ENCODE measurements at places on chromosomes 3 and 15. TPM values are rescaled to one million over a fixed set of nuclear protein-coding genes. Genes with fewer than 3 reads are reported as not detected.

Gene ALS2CL
- 1.4 TPM for total RNA-seq

DNA sequence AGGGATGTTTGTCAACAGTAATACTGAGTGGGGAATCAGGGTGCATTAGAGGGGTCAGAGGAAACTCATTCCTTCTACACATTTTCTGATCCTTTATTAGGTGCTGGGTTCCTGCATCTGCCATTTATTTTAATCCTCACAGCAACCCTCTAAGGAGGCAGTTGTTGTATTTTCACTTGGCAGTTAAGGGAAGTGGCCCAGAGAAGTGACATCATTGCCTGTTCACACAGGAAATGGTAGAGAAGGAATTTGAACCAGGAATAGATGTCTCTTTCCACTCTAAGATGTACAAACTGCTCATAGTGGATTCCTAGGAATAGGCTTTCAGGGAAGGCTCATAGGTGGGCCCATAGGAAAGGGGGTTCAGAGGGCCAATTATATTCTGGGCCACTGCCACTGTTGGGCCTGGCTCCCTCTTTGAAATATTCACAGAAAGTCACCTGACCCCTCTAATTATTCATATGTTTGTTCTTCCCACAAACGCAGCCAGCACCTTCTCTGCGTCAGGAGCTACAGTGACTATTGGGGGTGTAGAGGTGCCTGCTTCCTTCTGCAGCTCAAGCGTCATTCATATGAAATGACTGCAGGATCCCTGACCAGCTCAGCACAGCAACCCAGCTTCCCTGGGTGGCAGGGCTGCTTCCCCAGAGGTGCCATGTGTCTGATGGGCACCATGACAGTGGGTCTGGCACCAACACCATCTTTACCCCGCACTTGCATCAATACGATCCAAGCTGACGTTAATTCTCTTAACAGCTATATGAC, 163.9 kb upstream of the SMAD3 start:
- no peaks in the 10 kb centered on the region for H3K27me3 ChIP-seq
- H3K4me1 ChIP-seq = peaks cover 6% of the 10 kb centered on the region
- peak; percentile 68 for DNase-seq
- H3K4me3 ChIP-seq = no peak overlapping the region
- H3K36me3 ChIP-seq = no peaks in the 10 kb centered on the region

DNA sequence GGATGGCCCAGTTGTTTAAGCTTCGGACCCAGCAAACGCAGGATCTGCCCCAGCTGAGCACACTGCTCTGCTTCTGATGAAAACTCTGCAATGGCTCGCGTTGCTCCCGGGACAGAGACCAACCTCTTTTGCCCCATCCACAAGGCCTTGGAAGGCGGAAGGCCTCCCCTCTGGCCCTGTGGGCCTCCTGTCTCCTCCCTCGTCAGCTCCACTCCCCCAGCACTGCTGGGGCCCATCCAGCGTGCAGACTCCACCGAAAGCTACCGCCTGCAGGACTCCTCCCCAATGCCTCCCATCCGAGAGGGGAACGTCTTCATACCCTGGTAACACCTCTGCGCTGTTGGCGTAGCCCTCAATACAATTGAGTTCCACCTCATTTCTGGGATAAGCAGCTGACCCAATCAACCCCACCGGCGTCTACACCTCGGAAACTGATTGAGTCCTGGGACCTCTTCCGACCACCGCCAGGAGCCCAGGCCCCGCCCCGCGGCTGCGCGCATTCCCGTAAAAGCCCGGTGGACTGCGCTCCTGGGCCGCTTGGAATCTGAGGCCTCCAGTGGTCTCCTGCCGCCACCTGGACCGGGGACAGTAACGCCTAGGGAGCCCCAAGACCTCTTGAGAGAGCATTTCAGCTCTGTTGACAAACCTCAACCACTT, at the start of gene PRR23E:
Gene PRR23E, plus strand, starts transcription at position 556 of the 657 bp plus-strand sequence. CDS start 3,555 bp downstream, outside the sequence.
- H3K27me3 ChIP-seq = peaks cover 5% of the 10 kb centered on the region
- H3K4me3 ChIP-seq = no peak within 1 kb of the TSS
- no peaks in the 10 kb centered on the region for H3K36me3 ChIP-seq
- H3K27ac ChIP-seq = no peak within 1 kb of the TSS

Gene SCN10A
- total RNA-seq = not detected

DNA sequence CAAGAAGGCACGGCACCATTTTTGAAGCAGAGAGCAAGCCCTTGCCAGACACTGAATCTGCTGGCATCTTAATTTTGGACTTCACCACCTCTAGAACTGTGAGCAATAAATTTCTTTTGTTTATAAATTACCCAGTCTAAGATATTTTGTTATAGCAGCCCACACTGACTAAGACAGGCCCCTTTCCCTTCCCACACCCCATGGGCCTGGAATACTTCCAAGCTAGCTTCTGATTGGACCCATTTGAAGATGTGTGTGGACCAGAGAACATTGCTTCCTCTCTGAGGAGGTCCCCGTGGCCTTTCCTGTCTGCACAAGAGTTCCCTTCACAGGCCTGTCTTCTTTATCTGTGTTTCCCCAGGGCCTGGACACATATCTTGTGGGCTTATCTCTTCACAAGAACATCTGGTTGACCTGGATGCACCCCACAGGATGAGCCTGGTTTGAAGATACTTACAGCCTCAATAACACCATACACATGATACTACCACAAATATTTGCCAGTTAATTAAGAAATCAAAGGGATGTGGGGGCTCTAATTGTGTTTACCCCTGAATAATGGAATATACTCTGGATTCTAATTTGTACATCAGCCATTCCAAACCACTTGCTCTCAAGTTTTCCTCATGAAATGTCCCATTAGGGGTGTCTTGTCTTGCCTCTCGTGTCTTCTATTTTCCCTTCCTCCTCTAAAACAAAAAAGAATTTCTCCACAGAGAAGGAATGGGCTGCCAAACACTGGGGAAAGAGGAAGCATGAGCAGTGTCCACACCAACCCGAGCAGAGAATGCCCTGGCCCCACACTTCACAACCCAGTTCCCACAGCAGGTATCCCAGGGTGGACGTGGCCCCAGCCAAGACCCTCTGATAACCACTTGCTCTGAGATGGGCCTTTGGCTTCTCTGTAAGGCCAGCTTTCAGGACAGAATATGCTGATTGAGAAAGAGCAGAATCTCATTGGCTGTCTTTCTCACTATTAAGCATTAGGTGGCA, 42.5 kb downstream of the GLB1 start:
- no peak for DNase-seq
- peaks cover 38% of the 10 kb centered on the region for H3K36me3 ChIP-seq
- no peaks in the 10 kb centered on the region for H3K27me3 ChIP-seq

Gene ACKR4
- total RNA-seq = 0.18 TPM

DNA sequence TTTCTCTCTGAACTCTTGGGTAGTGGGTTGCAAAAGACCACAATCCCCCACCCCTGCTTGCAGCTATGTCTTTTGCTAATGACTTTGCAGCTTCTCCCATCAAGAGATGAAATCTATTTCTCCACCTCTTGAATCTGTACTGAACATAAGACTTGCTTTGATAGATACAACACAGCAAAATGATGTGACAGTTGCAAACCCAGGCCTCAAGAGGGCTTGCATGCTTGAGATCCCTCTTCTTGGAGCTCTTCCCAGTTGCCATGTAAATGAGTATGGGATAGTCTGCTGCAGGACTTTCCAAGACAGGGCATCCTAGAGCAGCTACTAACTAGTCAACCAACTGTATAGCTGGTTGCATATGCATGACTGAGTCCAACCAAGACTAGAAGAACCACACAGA, 783.6 kb downstream of the PDCD6IP start:
- H3K4me3 ChIP-seq = no peak overlapping the region
- no peaks in the 10 kb centered on the region for H3K36me3 ChIP-seq
- H3K27me3 ChIP-seq = no peaks in the 10 kb centered on the region
- no peak for DNase-seq

DNA sequence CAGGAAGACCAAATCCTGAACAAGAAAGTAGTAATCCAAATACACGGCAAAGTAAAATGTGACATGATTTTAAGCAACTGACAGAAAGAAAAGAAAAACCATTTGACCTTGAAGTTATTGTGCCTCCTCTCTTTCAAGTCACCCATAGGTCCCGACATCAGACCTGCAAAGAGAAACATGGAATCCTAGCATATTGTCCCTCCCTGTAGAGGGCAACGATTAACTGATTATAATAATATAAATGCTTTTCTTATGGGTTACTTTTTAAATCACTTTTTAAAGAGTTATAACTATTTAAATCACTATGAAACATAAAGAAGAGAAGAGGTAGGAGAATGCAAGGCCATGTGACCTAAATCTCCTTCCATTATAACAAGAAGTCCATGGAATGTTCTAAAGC, 143.2 kb upstream of the LIPC start:
- H3K36me3 ChIP-seq = no peaks in the 10 kb centered on the region
- H3K4me1 ChIP-seq = no peaks in the 10 kb centered on the region
- no peak overlapping the region for H3K4me3 ChIP-seq

DNA sequence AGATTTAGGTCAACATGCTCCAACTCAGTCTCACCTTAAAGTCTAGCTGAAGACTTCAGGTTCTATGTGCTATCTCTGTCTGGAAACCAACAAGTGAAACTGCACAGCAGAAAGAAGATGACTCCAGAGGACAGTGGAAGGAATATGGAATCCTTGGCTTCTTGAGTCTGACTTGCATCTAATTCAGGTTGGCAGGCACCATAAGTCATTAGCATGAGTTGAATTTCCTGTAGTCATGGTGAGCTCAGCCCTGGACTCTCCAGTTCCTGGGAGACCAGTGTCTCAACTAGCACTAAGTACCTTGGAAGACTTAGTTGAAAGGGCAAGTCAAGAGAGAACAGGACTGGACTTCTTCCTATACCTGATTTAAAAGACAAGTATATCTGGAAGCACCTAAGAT, 129.7 kb downstream of the DTWD1 start:
- H3K4me1 ChIP-seq = no peaks in the 10 kb centered on the region
- no peak overlapping the region for H3K4me3 ChIP-seq
- no peaks in the 10 kb centered on the region for H3K36me3 ChIP-seq
- DNase-seq = peak; percentile 3

Gene GOLGA8K
- not detected for total RNA-seq

GRCh38 chr3:17352620-17353019, 389.8 kb downstream of the TBC1D5 start:
- no peaks in the 10 kb centered on the region for H3K36me3 ChIP-seq
- no peaks in the 10 kb centered on the region for H3K27me3 ChIP-seq
- DNase-seq = no peak
- no peak overlapping the region for H3K4me3 ChIP-seq
- H3K27ac ChIP-seq = no peak overlapping the region
- H3K4me1 ChIP-seq = no peaks in the 10 kb centered on the region

DNA sequence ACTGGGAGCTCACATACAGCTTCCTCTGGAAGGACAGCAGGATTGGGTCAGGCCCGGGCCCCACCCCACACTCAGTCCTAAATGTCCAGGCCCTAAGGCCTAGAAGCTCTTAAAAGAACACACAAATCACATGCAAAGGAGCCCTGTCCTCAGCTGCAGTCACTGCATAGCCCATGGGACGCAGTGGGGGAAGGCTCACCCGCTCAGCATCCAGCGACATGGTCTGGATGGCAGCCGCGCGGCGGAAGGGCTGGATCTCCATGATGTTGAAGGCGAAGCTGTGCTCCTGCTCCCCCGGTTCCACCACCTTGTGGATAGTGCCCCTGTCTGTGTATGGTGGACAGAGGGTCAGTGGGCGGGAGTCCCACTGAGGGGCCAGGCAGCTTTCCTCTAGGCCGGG, 22.1 kb downstream of the SEMA7A start:
- no peak overlapping the region for H3K4me3 ChIP-seq
- H3K4me1 ChIP-seq = peaks cover 13% of the 10 kb centered on the region
- H3K36me3 ChIP-seq = peaks cover 10% of the 10 kb centered on the region

Gene MCF2L2
- under 0.01 TPM for total RNA-seq

Gene B3GALNT1
- 8.2 TPM for total RNA-seq

Gene IL16
- total RNA-seq = 0.18 TPM

GRCh38 chr15:23578521-23579150, 13.2 kb downstream of the MKRN3 start:
- no peaks in the 10 kb centered on the region for H3K4me1 ChIP-seq
- H3K27ac ChIP-seq = no peak overlapping the region
- H3K36me3 ChIP-seq = no peaks in the 10 kb centered on the region
- H3K27me3 ChIP-seq = no peaks in the 10 kb centered on the region
- H3K4me3 ChIP-seq = no peak overlapping the region

DNA sequence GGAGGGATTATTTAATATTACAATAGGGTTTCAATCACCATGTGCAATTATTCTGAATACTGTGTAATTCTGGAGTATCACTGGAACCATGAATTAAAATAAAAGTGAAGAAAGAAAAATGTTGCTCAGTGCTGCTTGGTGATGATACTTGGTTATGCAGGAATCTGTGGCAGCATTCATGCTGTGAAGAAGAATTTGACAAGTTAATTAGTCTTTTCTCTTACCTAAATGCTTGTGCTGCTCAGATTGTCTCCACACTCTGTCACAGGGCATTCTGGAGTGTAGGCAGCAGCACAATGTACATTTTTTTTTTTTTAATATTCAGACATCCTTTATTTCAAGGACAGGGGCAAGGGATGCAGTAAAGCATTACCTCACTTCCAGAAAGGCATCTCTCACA, 749.3 kb upstream of the CADM2 start:
- H3K4me3 ChIP-seq = no peak overlapping the region
- H3K27me3 ChIP-seq = no peaks in the 10 kb centered on the region
- no peak overlapping the region for H3K27ac ChIP-seq
- no peak for DNase-seq
- no peaks in the 10 kb centered on the region for H3K36me3 ChIP-seq
- H3K4me1 ChIP-seq = no peaks in the 10 kb centered on the region

GRCh38 chr15:94889153-94889552, 657.8 kb downstream of the MCTP2 start:
- H3K4me1 ChIP-seq = no peaks in the 10 kb centered on the region
- no peak overlapping the region for H3K4me3 ChIP-seq
- DNase-seq = no peak
- H3K27ac ChIP-seq = no peak overlapping the region
- H3K36me3 ChIP-seq = no peaks in the 10 kb centered on the region

Gene RHOV
- total RNA-seq = not detected

DNA sequence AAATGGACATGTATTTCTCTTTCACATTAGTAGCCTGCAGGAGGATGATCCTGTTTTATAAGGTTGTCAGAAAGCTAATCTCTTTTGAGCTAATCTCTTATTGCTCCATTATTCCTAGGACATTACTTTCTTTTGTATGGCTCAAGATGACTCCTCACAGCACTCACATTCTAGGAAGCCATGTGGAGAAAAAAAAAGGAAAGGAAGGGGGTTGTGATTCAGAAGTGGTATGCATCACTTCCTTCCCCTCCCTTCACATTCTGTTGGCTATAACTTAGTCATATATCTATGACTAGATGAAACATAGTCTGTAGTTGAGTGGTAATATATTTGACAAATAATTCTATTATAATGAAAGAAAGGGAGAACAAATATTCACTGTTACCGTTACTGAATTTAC, 168.8 kb upstream of the TTC14 start:
- no peak overlapping the region for H3K4me3 ChIP-seq
- peak; percentile 81 for DNase-seq

Gene KATNBL1
- 50.5 TPM for total RNA-seq

Gene PLSCR2
- not detected for total RNA-seq

- no peaks in the 10 kb centered on the region for H3K36me3 ChIP-seq
- no peak overlapping the region for H3K27ac ChIP-seq
- H3K4me1 ChIP-seq = peaks cover 16% of the 10 kb centered on the region
- no peak for DNase-seq
Observed at GRCh38 chr3:149315694-149316093, 17.7 kb downstream of the TM4SF18 start.

Gene DHFR2
- total RNA-seq = 2.3 TPM

All from IMR-90 (cell line).